Gastroesophageal sphincter (tissue), 4 donors: ENCODE measurements at places on chromosomes 13 and 19. TPM values are rescaled to one million over a fixed set of nuclear protein-coding genes. Genes with fewer than 3 reads are reported as not detected.

GRCh38 chr19:34596115-34596514 is 80.8 kb downstream of the SCGB2B2 start:
- no peak for ATAC-seq

- ATAC-seq: no peak
These were observed at the start of gene C13orf46 for GRCh38 chr13:113973218-113974164. Gene C13orf46 (minus strand): TSS chr13:113974076. CDS start chr13:113973997, 79 bp downstream.

DNA sequence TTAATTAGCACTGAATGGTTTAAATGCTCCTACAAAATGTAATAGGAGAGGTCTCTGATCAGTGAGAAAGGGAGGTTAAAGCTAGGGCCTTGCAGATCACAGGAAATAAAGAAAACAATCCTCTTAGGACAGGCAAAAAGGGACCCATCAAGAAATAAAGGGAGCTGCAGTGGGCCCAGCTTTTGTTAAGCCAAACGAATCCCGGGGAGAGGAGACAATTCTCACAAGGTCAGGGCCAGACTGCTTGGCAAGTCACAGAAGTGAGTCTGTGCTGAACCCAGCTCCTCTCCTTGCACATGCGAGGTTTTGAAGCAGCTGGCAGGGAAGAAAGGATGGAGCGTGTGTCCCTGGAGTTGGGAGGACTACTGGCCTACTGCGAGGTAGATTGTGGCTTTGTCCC is 285.8 kb downstream of the COG6 start:
- no peak for ATAC-seq

DNA sequence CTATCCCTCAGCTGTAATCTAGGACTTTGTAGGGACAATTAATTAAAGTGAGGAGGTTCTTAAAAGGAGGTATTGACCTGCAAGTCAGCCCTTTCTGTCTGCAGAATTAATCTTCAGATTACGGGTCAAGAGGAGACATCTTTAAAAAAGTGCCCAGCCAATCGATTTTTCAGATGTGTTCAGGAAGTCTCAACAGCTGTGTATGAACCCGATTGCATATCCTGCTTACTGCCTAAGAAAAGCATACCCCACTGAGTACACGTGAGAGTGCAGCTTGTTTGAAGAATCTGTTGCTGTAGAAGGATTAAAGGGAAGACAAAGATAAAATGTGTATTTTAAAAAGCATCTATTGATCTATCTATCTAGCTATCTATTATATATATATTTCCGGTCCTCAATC is 1194.5 kb downstream of the UQCRFS1 start:
- ATAC-seq: no peak

- ATAC-seq: no peak
These were observed 30.9 kb upstream of the ZNF562 start for GRCh38 chr19:9705836-9706235.

DNA sequence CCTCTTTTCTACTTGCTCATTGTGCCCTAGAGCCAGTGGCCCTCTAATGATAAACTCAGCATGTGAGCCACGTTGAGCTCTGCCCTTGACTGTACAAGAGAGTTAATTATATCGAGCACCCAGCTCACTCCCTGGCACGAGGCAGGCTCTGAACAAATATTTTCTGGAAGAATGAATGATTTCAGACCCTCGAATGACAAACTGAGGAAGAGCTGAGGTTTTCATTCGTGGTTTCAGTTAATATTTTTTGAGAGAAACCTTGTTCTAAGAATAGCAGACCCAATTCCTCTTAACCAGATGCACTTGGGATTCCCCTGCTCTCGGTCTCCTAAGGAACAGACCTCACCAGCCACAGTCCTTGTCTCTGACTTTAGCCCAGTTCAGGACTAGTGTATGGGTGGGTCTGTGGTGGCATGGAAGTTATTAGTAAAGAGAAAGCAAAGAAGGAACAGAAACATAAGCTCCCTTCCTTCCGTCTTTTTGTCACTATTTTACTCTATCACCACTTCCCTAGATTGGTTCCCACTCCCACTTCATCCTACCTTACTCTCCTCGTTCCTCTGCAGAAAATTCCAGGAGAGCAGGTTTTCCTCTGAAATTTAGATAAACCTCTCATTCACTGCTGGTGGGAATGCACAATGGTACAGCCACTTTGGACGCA is 22.1 kb upstream of the WDFY2 start:
- no peak for ATAC-seq

GRCh38 chr19:50817941-50818858 is 5.4 kb downstream of the KLK1 start:
- ATAC-seq: no peak

DNA sequence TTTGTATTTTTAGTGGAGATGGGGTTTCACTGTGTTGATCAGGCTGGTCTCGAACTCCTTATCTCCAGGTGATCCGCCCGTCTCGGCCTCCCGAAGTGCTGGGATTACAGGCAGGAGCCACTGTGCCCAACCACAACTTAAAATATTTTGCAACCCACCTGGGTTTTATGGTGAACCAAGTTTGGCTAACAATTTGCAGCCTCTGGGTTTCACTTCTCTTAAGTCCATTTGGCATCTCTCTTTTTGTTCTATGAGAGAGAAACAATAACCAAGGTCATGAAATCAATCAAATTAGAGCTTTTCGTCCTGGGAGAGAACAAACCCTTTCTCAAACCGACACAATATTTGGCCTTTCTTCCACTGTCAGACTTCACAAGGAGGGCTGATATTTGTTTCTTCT is 5.6 kb upstream of the SMAD9 start:
- ATAC-seq: no peak

UBE2M gene
- 43.6 TPM for total RNA-seq

- ATAC-seq: peak; percentile 93
These were observed 6.8 kb downstream of the WDFY2 start for GRCh38 chr13:51590971-51591627.

MYPOP gene
- 1.3 TPM for total RNA-seq

GRCh38 chr19:35328851-35329285 is at the start of gene CD22:
Gene CD22 (plus strand): TSS chr19:35329187. CDS start chr19:35332041, 2,854 bp downstream.
- no peak for ATAC-seq

ANGPTL4 gene
- total RNA-seq: 48.2 TPM

DNA sequence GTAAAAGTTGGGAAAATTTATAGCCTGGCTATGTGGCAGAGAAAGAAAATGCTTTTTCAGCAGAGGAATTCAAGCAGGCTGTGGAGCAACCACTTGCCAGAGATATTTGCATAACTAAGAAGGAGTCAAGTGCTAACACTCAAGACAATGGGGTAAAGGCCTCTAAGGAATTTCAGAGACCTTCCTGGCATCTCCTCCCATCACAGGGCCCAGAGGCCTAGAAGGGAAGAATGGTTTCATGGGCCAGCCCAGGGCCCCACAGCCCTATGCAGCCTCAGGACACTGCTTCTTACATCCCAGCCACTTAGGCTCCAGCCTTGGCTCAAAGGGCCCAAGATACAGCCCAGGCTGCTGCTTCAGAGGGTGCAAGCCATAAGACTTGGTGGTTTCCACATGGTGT is 14.3 kb downstream of the SLC15A1 start:
- ATAC-seq: no peak

GRCh38 chr13:86438034-86438433 is 638.8 kb upstream of the SLITRK6 start:
- no peak for ATAC-seq

DNA sequence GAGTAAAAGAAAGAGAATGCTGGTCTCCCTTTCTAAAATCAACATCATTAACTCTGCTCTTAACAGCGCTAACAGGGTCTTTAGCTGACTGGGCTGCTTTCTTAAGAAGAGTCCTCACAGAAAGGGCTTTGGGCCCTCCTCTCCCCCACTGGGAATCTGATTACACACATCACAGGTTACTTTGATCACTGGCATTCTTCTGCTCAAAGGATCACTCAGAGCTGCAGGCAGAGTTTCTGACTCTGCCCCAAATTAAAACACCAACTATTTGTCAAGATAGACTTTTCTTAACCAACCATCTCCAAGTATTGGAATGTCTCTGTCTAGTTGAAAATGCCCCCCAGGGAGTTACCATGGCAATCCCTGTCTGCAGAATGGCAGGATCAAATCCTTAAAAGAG is 31.1 kb upstream of the SIAH3 start:
- ATAC-seq: no peak

DNA sequence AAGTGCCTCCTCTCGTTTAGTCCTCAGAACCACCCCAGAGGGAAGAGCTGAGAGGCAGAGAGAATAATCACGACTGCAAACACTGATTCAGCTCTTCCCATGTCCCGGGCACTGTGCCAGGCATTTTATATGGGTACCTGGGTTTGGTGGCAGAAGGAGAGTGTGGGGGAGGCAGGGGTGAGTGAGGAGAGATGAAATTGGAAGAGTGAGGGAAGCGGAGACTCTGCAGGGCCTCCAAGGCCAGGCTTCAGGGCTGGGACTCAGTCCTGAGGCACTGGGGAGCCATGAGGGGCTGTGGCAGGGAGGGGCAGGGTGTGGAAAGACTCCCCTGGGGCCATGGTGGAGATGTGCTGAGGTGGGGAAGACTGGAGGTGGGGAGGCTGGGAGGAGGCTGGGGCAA is 8.7 kb downstream of the SYNGR4 start:
- ATAC-seq: no peak

DNA sequence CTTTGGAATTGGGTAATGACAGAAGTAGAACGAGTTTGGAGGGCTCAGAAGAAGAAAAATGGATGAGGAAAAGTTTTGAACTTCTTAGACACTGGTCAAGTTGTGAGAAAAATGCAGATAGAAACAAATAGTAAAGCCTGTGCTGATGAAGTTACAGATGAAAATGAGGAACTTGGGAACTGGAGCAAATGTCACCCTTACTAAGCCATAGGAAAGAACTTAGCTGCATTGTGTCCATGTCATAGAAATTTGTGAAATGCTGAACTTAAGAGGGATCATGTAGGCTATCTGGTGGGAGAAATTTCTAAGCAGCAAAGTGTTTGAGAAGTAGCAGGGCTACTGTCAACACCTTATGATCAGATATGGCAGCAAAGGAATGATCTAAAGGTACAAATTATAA is 289.2 kb upstream of the PCDH9 start:
- no peak for ATAC-seq

KLK12 gene
- total RNA-seq: 1.2 TPM

DNA sequence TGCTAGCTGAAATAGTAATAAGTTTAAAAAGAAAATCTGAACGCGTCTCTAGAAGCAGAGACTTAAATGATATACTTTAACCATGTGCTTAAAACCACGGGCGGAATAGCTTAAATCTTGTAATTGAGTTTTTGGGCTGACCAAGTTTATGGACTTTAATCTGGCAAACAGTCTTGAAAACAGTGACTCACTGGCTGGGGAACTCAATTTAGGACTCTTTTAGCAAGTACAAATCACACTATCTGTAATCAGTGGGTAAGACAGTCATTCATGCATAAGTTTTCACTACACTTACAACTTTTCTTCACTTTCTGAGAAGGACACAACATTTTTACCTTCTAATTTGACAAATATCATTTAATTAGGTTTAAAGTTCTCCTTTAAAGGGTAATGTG is 26.8 kb downstream of the ZNF627 start:
- ATAC-seq: no peak

GRCh38 chr13:33536601-33537000 is 251.0 kb upstream of the STARD13 start:
- ATAC-seq: no peak

DNA sequence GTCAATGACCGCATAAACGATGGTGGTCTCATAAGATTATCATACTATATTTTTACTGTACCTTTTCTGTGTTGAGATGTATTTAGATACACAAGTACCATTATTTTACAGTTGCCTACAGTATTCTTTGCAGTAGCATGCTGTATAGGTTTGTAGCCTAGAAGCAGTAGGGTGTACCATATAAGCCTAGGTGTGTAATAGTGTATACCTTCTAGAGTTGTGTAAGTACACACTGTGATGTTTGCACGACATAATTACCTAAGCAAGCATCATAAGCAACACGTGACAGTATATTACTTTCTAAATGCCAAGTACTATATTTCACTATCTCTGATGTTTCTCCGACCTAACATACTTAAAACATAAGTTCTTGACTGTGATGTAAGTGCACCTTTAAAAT is 2.7 kb downstream of the LPAR6 start:
- no peak for ATAC-seq

DNA sequence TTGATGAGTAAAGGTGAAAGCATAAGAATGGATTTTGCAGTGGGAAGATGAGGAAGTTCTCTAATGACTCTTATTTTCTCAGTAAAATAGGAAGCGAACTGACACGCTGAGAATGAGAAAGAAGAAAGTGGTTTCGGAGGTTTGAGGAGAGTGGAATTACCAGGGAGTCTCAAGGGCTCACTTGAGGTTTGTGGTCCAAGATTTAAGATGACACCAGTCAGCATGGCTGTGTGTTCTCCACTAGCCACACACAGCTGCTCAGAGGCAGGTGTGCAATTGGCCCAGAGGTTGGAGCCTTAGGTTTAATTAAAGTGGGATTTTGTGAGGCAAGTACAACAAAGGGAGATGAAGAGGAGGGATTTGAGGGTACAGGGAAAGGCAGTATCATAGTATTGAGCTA is 99.6 kb upstream of the NBEA start:
- no peak for ATAC-seq
